ENCODE measurements at places on chromosomes 3 and 15.

DNA sequence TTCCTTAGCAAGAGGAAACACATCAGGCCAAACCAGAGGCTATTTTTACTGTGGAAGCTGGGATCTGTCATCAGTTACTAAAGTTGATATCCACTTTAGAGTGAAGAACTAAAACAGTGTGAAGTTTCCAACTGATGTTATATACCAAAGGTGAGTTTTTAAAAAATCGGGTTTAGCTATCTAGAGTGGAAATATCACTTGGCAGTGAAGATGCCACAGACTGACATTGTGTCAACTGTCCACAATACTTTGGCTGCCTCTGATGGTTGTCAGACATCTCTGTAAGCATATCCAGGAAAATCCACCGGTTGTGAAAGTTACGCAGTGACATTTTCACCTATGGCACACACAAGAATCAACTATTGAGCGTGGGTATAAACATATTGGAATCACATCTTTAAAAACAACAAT is 9.2 kb downstream of the ZIC1 start:
- DNase-seq: no peak

DNA sequence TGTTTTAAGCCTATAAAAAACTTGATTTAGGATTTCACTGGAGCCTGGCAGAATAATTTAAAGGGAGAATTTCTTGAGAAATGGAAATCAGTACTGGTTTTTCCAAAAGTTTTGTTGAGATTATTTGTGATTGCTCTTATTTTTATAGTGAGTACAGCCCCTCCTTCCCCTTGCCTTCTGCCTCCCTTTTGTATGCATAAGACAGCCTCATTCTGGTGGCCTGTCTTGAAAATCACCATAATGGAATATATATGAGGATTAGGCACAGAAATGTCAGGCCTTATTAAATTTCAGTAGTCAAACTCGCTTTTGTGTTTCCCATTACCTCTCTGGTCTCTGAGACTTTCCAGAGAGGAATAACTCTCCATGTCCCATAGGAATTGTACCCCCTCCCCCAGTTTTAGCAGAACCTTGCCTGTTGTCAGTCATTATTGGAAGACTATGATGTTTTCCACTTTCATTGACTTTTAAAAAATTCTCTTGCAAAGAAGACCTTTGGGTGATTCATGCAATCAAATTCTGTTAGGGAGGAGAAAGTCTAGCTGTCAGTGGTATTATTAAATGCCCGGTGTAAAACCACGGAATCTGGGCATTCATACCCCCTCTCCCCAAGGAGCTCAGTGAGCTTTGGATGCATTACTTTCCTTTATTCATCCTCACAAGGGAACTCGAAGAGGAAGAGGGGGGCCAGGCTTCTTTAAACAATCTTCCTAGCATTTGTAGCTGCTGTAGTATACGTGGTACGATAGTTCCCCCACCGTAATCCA is 171.6 kb upstream of the TSC22D2 start:
- no peak for DNase-seq

- DNase-seq: no peak
These were observed 117.5 kb downstream of the ANXA2 start for GRCh38 chr15:60280259-60280658.

DNA sequence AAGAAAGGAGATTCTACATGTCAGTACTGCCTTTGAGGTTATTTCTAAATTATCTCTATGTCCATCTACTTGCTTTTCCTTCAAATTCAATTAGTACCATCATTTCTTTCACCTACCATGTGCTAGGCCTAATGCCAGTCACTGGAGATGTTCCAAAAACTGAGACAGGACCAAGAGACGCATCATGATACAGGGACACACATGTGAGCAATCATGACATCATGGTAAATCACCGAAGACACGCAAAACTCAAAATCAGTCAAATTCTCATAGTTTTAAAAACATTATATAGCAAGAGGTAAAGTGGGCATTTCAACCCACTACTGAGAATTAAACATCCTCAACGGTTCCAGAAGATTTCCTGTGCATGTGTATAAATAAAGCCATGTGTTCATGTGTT is 95.0 kb downstream of the CD47 start:
- no peak for DNase-seq

- no peak for DNase-seq
These were observed 31.9 kb upstream of the XIRP1 start for GRCh38 chr3:39224288-39224687.

- DNase-seq: no peak
These were observed 80.5 kb upstream of the PLXND1 start for GRCh38 chr3:129686941-129687340.

GRCh38 chr15:73629798-73630429 is 3.3 kb downstream of the NPTN start:
- DNase-seq: no peak

GRCh38 chr3:177731644-177732268 is 534.5 kb upstream of the TBL1XR1 start:
- no peak for DNase-seq

GRCh38 chr3:197367081-197367780 is 68.8 kb upstream of the DLG1 start:
- DNase-seq: no peak

- no peak for DNase-seq
These were observed 34.7 kb upstream of the C3orf38 start for GRCh38 chr3:88114878-88115549.

DNA sequence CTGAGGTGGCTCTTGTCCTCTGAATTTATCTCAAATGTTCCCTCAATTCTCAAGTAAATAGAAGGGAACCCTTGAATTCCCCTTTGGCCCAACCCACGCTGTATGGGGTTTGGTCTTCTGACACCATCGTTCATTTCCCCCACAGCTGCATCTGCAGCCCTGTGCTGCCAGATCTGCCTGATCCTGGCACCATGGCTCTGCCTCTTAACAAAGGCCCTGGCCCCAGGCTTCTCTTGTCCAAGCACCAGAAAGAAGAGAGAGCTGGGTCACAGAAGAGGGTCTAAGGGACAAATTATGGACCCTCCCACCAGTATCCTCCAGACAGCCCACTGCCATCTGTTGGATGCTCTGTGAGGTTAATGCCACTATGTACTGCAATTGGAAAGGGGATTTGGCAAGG is 1.8 kb downstream of the MAP1A start:
- no peak for DNase-seq

DNA sequence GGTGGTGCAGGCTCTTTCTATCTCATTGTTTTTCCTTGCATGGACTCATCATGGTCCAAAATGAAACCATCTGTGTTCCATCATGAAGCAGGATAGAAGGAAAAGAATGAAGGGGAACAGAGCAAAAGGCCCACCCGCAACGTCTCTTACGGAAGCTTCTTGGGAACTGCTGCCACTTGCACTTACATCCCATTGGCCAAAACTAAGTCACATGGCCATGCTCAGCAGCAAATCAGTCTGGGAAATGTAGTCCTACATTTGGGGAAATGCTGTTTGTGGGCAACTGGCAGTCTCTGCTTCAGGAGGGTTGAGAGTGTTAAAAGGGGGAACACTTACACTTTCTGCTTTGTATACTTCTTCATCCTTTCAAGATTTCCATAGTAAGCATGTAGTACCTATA is 191.6 kb downstream of the SV2B start:
- no peak for DNase-seq

GRCh38 chr15:55248895-55249294 is 40.7 kb downstream of the RAB27A start:
- no peak for DNase-seq

DNA sequence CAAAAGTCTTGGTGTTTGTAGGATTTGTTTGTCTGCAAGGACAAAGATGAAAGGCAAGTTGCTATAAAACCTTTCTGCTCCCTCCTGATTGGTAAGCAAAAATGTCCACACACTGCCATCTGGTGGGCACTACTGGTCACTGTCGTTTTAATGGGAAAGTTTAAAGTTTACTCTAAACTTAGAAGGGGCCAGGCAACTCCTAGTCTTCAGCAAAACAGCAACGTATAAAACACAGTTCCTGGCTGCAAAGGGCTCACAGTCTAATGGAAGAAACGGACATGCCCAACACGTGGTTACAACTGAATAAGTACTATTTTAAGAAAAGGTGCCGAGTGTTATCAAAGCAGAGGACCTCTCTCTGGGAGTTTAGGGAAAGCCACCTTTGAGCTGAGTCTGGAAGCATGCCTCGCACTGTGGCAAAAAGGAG is 23.7 kb upstream of the TPRG1 start:
- peak; percentile 36 for DNase-seq

GRCh38 chr3:139655909-139656595 is 21.7 kb downstream of the NMNAT3 start:
- no peak for DNase-seq

GRCh38 chr15:65990298-65990981 is 121.1 kb downstream of the RAB11A start:
- DNase-seq: no peak

GRCh38 chr15:57495041-57495440 is 96.7 kb upstream of the MYZAP start:
- no peak for DNase-seq

GRCh38 chr3:150299201-150299600 is 108.9 kb upstream of the TSC22D2 start:
- DNase-seq: no peak

- no peak for DNase-seq
These were observed 57.0 kb downstream of the NEK10 start for GRCh38 chr3:27312044-27312668.

GRCh38 chr15:44157679-44158078 is 37.4 kb downstream of the FRMD5 start:
- DNase-seq: no peak

DNA sequence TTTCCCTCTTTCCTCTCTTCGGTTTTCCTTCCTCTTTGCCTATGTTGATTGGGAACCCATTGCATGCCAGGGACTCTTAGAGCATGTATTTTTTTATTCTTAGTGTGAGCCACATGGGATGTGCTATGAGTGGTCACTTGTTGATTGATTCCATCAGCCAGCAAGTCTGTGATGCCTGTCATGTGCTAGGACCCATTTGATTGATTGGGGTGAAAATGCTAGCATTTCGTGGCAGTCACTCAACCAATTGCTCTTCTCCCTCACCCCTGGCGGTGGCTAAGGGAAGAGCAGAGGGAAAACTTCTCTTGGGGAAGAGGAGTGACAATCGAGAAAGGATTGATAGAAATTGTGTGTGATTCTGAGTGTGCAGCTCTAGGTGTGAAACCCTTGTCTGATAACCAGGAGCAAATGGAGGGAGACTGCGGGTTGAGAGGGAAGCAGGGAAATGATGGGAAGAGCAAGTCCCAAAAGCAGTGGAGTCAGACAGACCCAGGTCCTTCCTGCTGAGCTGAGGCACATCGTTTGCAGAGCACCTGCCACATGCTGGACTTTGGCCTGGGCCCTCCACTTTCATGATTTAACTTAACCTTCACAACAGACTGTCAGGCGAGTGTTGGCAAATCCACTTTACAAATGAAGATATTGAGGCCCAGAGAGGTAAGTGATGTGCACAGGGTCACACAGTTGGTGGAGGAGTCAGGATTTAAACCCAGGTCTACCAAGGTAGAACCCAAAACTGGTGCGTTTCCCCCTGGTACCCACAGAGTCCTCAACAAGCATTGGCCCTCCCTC is 40.0 kb downstream of the SLC6A11 start:
- no peak for DNase-seq

GRCh38 chr15:35078221-35078915 is 6.7 kb downstream of the NANOGP8 start:
- peak; percentile 3 for DNase-seq

- DNase-seq: no peak
These were observed 231.0 kb upstream of the TLE3 start for GRCh38 chr15:70328679-70329115.

- DNase-seq: no peak
These were observed 179.6 kb upstream of the THRB start for GRCh38 chr3:24674261-24674660.

DNA sequence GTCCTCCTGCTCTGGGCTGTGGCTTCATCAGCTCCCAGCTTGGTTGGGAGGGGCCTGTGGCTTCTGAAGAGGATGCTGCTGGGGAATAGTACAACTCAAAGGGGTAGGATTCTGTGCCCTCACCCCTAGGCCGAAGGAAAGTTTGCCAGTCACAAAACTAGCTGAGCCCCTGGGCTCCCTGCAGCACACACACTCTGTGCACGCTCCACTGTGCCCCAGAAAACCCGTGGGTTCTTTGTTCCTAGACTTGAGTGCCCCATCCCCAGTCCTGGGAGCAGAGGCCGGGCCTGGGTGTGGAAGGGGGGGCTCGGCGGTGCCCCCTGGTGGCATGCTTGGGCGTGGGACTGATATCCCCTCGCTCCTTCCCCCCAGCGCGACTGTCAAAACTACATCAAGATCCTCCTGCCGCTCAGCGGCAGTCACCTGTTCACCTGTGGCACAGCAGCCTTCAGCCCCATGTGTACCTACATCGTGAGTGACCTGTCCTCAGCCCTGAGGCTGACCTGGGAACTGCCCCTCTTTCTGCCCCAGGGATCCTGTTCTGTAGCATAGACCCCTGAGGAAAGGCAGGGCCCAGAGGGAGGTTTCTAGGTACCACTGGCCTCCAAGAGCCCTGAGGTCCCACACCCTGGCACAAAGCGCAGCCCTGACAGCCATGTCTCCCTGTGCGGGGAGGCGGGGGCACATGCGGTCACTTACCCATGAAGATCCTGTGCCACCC is 14.2 kb downstream of the CIB1 start:
- DNase-seq: no peak

- DNase-seq: peak; percentile 13
These were observed 46.4 kb upstream of the HES1 start for GRCh38 chr3:194089357-194090177.

DNA sequence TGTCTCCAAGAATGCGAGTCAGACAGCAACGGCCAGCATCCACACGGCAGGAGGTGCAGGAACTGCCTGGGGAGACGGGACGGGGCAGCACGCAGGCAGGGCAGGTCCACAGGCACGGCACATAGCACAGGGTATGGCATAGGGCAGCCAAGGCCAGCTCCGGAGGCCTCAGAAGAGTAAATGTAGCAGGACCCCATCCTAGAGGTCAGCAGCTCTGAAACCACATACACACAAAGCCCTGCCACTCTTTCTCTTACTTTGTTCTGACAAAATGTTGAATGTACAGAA is 26.9 kb downstream of the ZXDC start:
- DNase-seq: no peak

GRCh38 chr3:129310111-129311011 is 31.7 kb downstream of the HMCES start:
- DNase-seq: no peak

DNA sequence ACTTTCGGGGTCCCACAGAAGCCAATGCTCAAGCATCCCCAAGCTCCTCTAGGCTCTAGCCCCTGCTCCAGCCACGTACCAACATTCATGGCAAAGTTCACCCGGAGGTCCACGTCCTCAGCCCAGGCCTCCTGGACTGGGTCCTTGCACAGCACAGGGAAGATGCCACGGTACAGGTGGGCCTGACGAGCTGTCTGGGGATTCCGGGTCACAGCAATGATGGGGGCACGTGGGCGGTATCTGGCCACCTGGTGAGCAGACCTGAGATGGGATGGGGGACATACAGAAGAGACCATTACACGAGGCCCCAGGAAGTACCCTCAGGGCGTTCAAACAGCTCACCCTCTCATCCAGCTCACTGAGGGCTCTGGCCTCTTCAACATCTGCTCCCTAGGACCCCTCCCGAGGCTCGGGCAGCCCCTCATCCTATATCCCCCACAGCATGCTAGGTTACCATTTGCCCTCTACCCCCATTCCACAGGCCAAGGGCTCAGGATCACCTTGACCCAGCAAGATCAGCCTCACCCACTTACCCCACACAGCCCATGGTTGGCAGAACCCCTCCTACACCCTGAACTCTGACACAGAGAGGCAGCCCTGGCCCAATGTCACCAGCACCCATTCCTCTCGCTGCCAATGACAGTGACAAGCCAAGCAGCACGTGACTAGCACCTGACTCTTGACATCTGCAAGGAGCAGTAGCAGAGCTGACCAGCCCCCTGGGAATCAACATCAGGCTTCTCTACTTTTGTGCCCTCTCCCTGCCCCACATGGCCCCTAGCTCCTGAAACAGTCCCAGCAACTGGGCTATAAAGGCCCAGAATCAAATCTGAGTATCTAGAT is 3.0 kb upstream of the GRAMD2A start:
- no peak for DNase-seq

- peak; percentile 72 for DNase-seq
These were observed 572.6 kb downstream of the FOXP1 start for GRCh38 chr3:71010726-71011455.

All from stimulated activated CD8-positive, alpha-beta memory T cell treated with anti-CD3 and anti-CD28 coated beads, Interleukin-15, amount 100 ng/mL, for 48 hours (primary cell).